ENCODE measurements at places on chromosomes 11 and 22.

- no peaks in the 10 kb centered on the region for H3K36me3 ChIP-seq
- H3K4me3 ChIP-seq: no peak overlapping the region
- no peaks in the 10 kb centered on the region for H3K4me1 ChIP-seq
These were observed 96.3 kb downstream of the KCNQ1 start for GRCh38 chr11:2540992-2541680.

DNA sequence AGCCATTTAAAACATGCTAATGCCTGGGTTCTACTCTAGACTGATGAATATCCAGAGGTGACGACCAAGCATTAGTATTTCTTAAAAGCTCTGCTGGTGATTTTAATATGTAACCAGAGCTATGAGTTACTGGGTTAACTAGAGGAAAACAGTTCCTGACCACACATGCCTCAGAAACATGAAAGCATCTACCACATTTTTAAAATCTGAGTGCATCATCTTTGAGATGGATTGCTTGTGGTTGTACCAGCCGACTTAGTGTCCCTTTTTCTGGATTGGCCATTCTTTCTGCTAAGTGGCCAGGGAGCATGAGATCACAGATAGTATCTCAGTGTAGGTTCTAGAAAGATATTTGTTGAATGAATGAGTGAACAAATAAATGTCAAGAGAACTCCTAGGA lies 152.4 kb downstream of the NTM start:
- DNase-seq: no peak
- no peaks in the 10 kb centered on the region for H3K36me3 ChIP-seq
- no peaks in the 10 kb centered on the region for H3K27me3 ChIP-seq
- no peaks in the 10 kb centered on the region for H3K4me1 ChIP-seq
- no peak overlapping the region for H3K27ac ChIP-seq

DNA sequence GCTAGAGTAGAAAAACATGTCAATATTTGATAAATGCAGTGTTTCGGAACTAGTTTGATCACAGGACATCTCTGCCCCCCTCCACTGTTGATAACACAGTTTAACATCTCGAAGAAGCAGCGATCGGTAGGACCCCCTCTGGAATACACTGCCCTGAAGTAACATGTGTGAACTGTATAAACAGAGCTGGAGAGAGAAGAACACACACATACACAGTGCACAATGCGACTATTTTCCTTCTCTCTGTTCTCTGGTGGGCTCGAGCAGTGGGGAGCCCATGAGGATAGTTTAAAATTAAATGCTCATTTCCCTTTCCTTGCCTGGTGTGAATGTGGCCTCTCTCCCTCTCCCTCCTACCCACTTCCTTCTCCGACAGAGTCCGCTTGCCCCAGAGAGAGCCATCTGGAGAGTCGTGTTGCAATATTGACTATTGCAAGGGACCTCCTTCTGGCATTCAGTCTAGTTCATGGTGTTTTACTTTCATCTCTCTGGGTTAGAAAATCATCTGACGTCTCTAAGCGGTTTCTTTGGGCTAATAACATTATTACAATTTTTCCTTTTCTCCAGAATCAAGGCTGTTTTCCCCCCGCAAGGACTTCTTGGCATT lies 51.6 kb upstream of the BARX2 start:
- no peaks in the 10 kb centered on the region for H3K27me3 ChIP-seq
- H3K27ac ChIP-seq: no peak overlapping the region
- H3K4me1 ChIP-seq: peaks cover 7% of the 10 kb centered on the region
- H3K36me3 ChIP-seq: no peaks in the 10 kb centered on the region
- no peak for DNase-seq

DNA sequence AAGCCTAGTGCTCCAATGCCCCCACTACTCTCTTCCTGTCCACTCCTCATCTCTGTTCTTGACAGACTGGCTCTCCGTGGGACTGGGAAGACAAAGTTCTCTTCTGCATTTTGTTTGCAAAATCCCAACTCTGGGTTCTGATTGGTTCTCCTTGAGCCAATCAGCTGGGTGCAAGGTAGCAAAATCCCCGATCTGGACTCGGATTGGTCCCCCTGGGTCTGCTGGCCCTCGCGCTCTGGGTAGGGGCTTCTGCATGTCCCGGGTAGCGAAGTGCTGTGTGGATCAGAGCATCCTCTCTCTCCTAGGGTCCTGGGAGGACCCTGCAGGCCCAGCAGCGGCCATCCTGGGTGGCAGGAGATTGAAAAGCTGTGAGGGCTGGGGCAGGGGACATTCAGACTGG lies 22.3 kb upstream of the A4GALT start:
- H3K4me3 ChIP-seq: no peak overlapping the region
- H3K27me3 ChIP-seq: no peaks in the 10 kb centered on the region
- DNase-seq: no peak
- peaks cover 31% of the 10 kb centered on the region for H3K4me1 ChIP-seq

GRCh38 chr11:5204787-5205186 lies 4.3 kb upstream of the OR51V1 start:
- H3K27me3 ChIP-seq: no peaks in the 10 kb centered on the region
- no peak for DNase-seq
- no peaks in the 10 kb centered on the region for H3K36me3 ChIP-seq
- H3K27ac ChIP-seq: no peak overlapping the region

GRCh38 chr22:31085928-31086327 lies 4.8 kb downstream of the SMTN start:
- H3K27me3 ChIP-seq: no peaks in the 10 kb centered on the region
- peaks cover 51% of the 10 kb centered on the region for H3K36me3 ChIP-seq
- H3K4me3 ChIP-seq: peak overlapping the region; percentile 91
- peak overlapping the region; percentile 99 for H3K27ac ChIP-seq
- peaks cover 58% of the 10 kb centered on the region for H3K4me1 ChIP-seq
- no peak for DNase-seq

GRCh38 chr11:1293619-1294015 lies 15.8 kb downstream of the TOLLIP start:
- DNase-seq: no peak
- H3K4me3 ChIP-seq: no peak overlapping the region
- H3K27me3 ChIP-seq: no peaks in the 10 kb centered on the region
- no peak overlapping the region for H3K27ac ChIP-seq

DNA sequence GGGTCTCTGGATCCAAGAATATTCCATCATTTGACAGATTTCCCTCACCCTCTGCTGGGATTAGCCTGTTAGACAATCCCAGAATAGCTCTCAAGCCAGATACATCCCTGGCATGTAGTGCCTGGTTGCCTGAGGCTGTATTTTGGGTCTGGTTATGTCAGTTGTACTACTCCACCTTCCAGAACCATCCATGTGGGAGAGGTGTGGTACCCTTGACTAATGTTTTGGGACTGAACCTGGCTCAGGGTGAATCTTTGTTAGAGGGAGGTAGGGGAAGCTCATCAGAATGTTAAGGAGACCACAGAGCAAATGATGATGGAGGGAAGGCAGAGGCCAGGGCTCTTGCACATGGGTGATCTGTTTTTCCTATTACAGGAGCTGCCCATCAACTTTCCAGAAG lies 5.2 kb downstream of the C11orf52 start:
- H3K27ac ChIP-seq: peak overlapping the region; percentile 93
- H3K4me1 ChIP-seq: peaks cover 45% of the 10 kb centered on the region
- no peaks in the 10 kb centered on the region for H3K27me3 ChIP-seq
- DNase-seq: peak; percentile 80
- H3K4me3 ChIP-seq: peak overlapping the region; percentile 12

- no peak for DNase-seq
- no peaks in the 10 kb centered on the region for H3K36me3 ChIP-seq
- no peak overlapping the region for H3K4me3 ChIP-seq
- H3K4me1 ChIP-seq: no peaks in the 10 kb centered on the region
- H3K27ac ChIP-seq: no peak overlapping the region
- H3K27me3 ChIP-seq: no peaks in the 10 kb centered on the region
These were observed 850.8 kb upstream of the CCDC90B start for GRCh38 chr11:84136926-84137325.

- H3K27me3 ChIP-seq: peaks cover 5% of the 10 kb centered on the region
- DNase-seq: no peak
- H3K27ac ChIP-seq: no peak overlapping the region
- peaks cover 28% of the 10 kb centered on the region for H3K4me1 ChIP-seq
These were observed 657 bp downstream of the ELMOD1 start for GRCh38 chr11:107591378-107592230.

GRCh38 chr11:122343210-122343609 lies 227.2 kb upstream of the BLID start:
- no peaks in the 10 kb centered on the region for H3K36me3 ChIP-seq
- H3K27me3 ChIP-seq: no peaks in the 10 kb centered on the region
- no peak overlapping the region for H3K4me3 ChIP-seq

DNA sequence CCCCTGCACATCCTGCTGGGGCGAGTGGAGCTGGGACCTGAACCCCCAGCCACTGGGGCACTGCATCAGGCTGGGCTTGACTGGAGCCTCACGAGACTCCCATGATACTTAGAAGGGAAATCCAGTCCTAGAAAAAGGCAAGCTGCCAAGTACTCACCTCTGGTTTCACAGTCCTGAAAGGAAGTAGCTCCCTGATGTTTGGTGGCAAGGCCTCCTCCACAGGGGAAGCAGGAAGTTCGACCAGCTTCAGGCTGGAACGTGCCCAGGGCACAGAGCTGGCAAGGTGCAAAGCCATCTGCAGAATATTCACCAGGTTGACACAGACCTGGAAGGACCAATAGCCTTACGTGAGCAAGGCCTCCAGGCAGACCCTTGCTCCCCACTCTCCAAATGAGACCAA lies 26.8 kb upstream of the NRIP3 start:
- H3K36me3 ChIP-seq: no peaks in the 10 kb centered on the region
- no peak for DNase-seq
- H3K27ac ChIP-seq: no peak overlapping the region
- H3K4me3 ChIP-seq: no peak overlapping the region

DNA sequence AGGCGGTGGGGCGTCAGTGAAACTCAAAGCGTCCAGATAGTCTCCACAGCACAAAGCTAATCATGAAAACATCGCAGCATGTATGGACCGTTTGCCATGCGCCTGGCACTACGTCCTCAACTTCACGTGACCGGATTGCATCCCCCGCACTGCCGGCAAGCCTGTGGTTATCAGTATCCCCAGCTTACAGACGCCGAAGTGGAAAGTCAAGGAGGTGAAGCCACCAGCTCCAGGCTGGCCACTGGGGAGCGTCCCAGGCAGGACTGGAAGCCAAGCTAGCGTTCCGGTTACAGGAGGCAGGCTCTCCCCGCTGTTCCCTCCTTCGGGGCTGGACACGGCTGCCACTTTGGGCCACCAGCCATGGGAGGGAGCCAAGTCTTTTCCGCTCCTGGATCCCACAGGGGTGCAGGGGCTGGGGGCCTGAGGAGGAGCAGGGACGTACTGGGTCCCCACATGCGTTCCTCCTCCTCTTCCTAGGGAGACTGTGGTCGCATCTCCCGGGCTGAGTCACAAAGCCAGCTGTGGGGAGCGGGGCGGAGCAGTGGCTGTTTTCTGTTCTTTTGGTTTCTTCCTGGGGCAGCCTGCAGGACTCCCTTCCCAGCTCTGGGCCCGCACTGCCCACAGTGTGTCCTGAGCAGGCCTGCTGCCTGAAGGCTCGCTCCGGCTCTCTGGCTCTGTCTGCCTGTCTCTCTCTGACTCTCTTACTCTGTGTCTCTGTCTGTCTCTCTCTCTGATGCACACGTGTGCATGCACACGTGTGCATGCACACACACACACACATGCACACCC lies 4.3 kb upstream of the OSBPL5 start:
- H3K36me3 ChIP-seq: no peaks in the 10 kb centered on the region
- no peak for DNase-seq
- peak overlapping the region; percentile 74 for H3K27ac ChIP-seq
- no peaks in the 10 kb centered on the region for H3K27me3 ChIP-seq
- H3K4me1 ChIP-seq: peaks cover 36% of the 10 kb centered on the region
- peak overlapping the region; percentile 62 for H3K4me3 ChIP-seq

DNA sequence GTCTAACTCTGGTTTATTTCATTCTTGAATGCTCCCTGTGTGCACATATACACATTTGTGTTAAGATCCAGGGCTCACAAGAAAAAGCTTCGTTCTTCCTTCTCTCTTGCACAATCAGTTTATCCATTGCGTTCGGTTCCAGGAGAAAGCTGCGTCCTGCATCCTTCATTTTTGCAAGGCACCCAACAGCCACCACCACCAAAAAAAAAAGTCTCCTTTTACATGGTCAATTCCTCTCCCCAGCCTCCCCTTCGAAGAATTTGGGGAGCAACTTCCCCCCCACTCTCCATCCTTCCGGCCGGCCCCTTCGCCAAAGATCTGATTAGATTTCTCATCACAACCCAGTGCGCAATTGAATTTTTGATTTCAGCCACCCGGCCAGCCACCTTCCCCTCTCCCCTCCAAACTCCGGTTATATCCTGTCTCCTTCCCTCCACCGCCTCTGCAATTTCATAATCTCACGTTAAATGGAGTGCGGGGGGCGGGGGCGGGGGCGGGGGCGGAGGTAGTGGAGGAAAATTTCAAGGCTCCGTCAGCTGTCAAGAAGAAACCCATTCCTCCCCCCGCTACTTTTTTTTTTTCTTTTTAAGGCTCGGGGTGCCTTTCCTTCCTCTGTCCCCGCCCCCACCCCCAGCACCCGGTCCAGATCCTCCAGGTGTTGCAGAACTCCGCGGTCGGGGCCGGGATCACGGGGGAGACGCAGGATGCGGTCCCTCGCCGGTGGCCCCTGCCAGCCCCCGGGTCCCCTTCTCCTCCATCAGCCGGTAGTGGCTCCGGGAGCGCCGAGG lies 1166.5 kb downstream of the LRRC4C start:
- no peaks in the 10 kb centered on the region for H3K27me3 ChIP-seq
- peak overlapping the region; percentile 67 for H3K27ac ChIP-seq
- DNase-seq: no peak
- H3K4me3 ChIP-seq: peak overlapping the region; percentile 57
- H3K4me1 ChIP-seq: peaks cover 13% of the 10 kb centered on the region

- H3K4me1 ChIP-seq: no peaks in the 10 kb centered on the region
- no peak overlapping the region for H3K4me3 ChIP-seq
- H3K27ac ChIP-seq: no peak overlapping the region
- no peak for DNase-seq
- no peaks in the 10 kb centered on the region for H3K36me3 ChIP-seq
- no peaks in the 10 kb centered on the region for H3K27me3 ChIP-seq
These were observed 18.4 kb downstream of the GDPD4 start for GRCh38 chr11:77283101-77283500.

DNA sequence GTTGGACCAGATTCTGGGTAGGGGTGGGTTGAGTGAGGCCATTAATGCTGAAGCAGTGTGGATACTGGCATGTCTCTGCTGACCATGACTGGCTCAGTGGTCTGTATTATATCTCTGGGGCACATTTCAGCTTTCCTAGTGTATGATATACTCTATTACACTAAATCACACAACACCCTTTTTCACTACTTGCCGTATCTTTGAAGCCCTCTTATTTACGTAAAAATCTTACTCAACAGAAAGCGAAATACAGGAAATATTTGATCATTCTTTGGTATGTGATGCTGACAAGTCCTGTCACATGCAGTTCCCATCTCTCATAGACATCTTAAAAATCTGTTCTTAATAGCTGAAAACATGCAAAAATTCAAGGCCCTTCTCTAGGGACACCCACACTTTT lies 40.3 kb downstream of the OR5B17 start:
- H3K4me1 ChIP-seq: no peaks in the 10 kb centered on the region
- H3K36me3 ChIP-seq: no peaks in the 10 kb centered on the region
- H3K27me3 ChIP-seq: no peaks in the 10 kb centered on the region
- DNase-seq: no peak
- no peak overlapping the region for H3K4me3 ChIP-seq

Data from esophagus muscularis mucosa (tissue), 4 donors.